ENCODE measurements at places on chromosomes 6 and 20.

- no peak for DNase-seq
Observed at GRCh38 chr6:37897321-37897720, 77.8 kb downstream of the ZFAND3 start.

DNA sequence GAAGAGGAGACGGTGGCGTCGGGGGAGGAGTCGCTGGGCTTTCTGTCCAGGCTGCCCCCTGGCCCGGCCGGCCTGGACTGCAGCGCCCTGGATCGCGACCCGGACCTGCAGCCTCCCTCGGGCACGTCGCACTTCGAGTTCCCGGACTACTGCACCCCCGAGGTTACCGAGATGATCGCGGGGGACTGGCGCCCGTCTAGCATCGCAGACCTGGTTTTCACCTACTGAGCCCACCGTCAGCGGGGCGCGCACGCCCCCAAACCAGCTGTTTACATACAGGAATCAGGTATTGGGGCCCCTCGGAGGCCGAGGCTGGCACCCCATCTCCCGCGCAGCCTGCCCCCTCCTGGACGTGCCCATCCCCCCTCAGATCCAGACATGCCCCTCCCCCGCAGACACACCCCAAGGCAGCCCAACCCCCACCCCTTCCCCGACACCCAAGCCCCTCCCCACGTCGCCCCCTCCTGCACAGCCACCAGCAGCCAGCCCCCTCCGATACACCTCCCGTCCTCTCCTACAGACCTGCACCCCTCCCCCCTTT is 1.4 kb downstream of the SOX12 start:
- no peak for DNase-seq

DNA sequence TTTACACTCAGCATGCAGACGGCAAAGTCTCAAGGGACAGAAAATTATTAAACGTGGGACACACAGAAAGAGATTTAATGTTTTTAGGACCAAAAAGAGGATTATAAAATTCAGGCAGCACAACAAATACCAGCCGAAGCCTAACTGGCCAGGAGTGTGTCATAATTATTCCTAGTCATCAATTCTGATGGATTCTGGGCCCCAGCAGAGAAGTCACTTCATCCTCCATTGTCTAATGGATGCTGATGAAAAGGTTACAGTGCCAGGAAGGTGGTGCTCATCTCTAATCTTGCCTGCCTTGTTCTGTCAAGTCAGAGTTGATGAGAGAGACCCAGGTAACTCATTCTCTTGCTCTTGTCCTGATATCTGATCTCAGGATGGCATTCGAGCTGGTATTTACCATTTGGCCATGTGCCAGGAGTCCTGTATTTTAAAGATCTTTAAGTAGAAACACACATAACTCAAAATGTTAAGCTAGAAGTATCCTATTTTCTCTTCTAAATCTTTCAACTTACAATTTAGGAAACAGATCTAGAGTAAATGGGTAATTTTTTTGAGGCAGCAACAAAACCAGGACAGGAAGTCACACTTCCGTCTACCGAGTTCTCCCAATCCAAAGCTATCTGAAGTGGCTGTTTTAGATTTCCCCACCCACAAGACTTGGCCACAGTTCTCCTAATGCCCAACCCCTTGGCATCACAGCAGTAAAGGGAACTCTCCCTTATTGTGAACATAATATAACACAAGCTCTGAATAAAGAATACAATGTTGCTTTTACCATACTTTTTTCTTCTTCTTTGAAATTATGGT is 50.0 kb downstream of the ADAT2 start:
- no peak for DNase-seq

GRCh38 chr20:57660922-57661745 is 40.9 kb upstream of the ZBP1 start:
- peak; percentile 5 for DNase-seq

DNA sequence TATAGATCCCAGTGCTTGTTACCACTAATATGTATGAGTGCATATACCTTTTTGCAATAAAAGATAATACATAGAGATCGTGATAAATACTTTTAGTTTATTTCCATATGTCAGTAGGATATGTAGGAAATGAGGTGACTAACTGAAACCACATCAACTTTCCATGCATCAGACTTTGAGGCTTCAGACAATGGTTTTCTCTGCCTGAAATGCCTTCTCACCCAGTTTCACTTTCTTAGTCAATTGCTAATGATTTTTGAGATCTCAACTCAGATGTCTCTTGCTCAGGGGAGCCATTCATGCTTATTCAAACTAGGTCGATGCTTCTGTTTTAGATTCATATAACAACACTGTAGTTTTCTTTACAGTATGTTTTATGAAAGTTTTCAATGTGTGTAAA is 626.6 kb upstream of the ADGRB3 start:
- DNase-seq = no peak

DNA sequence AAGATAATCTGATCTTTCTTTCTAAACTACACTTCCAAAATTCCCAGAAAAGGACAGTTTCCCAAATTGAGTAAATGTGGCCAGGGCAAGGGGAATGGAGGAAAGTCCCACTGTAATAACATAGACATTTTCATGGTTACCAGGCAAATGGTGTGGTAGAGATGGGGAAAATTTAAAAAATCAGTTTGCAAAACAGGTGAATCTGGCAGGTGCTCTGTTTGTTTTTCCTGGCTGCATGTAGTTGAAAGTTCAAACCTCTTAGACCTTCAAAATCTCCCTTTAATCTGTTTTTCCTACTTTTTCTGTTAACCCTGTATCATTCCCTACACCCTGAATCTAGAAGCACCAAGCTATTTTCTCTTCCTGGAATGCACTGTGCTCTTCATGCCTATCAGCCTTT is 2.0 kb upstream of the BCKDHB start:
- no peak for DNase-seq

- no peak for DNase-seq
Observed at GRCh38 chr20:16712511-16712947, 17.3 kb upstream of the SNRPB2 start.

GRCh38 chr20:41540918-41541317 is 77.3 kb downstream of the CHD6 start:
- DNase-seq = no peak

DNA sequence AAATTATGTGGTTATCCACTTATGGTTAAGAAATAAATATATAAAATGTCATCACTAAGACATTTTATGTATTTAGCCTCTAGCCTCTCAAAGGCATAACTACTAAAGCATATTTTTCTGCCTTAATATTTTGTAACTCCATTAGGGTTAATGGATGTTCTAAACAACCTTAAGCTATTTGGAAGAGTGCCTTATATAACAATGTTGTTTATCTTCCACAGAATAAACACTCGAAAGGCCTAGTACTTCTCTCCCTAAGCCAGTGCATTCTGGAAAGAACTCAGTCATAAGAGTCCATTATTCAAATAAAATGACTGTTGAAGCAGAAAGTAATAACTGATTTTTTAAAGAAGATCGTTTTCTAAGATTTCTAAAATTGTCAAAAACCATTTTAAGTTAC is 15.0 kb upstream of the PRIM2 start:
- no peak for DNase-seq

DNA sequence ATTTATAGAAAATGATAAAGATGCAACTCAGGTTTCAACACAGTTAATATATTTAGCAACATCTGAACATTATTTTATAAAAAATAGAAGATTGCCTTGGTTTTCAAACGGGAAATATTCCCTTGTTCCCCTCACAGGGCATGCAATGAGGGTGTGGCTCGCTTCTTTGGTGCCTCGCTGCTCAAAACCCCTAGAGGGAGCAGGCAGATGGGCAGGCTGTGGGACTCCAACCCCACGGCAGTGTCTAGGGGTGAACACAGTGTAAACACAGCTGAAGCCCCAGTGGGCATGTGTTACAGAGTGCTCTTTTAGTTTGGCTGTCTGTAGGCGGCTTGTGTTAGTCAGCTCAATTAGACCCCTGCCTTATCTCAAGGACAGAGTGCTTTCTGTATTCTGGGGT is 560.8 kb upstream of the IMPG1 start:
- peak; percentile 57 for DNase-seq

- peak; percentile 62 for DNase-seq
Observed at GRCh38 chr6:98827295-98828159, 6.8 kb upstream of the POU3F2 start.

DNA sequence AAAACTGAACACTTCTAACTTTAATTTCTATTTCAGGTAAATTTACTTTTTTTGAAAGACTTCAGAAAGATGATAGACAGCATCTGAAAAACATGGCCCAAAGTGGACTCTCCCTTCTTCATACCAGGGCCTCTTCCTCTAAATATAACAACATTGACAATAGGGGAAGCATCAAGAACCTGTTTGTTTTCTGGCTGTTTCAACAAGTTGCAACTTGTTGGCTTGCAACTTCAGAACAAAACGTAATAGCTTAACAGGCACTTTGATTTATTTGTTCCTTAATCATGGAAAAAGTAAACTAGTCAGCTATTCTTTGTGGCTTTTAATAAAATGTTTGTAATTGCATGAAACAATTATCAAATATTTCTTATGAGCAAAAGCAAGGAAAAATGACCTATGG is 34.3 kb downstream of the RGS17 start:
- DNase-seq = no peak

DNA sequence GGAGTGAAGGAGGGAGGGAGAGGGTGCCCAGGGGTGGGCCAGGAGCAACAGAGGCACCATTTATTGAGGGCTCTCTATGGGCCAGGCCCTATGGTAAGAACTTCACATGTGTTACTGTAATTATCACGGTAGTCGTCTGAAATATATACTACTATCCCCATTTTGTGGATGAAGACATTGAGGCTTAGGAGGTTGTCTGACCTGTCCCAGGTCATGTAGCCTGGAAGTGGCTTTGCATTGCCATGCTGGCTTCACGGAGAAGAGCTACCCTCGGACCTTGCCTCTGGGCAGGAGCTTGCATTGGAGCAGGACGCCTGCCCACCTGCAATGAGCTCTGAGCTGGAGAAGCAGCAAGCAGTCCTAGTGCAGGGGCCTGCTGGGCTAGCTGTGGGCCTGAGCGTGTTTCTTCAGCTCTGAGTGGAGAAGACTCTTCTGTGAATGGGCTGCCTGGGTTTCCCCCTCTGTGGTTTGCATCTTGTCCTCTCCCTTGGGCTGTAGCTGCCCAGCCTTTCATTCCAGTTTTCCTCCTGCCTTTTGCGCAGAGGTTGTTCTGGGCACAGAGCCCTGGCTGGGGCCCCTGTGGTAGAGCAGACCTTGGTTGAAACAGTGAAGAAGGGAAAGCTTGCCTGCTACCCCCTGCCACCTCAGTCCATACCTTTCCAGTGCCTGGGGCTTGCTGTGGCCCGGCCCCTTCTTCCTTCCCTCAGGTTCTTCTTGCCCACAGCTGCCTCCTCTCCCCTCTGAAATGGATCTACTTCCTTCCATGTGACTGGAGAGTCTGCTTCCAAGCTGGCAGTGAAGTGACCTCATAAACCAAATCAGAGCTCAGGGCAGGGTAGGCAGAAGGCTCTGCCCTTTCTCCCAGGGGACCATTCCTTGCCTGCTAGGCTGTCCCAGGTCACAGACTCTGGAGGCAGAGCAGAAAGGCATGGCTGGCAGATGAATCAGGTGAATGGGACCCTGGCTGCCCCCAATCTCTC is 24.1 kb upstream of the SRF start:
- no peak for DNase-seq

- DNase-seq = no peak
Observed at GRCh38 chr6:10405513-10405900, 9.4 kb downstream of the TFAP2A start.

GRCh38 chr20:11347738-11348137 is 570.0 kb upstream of the BTBD3 start:
- DNase-seq = no peak

- DNase-seq = peak; percentile 70
Observed at GRCh38 chr6:12150812-12151432, 138.8 kb downstream of the HIVEP1 start.

- DNase-seq = no peak
Observed at GRCh38 chr6:2185466-2185865, 59.9 kb downstream of the GMDS start.

- no peak for DNase-seq
Observed at GRCh38 chr6:45697605-45698004, 318.1 kb downstream of the CLIC5 start.

DNA sequence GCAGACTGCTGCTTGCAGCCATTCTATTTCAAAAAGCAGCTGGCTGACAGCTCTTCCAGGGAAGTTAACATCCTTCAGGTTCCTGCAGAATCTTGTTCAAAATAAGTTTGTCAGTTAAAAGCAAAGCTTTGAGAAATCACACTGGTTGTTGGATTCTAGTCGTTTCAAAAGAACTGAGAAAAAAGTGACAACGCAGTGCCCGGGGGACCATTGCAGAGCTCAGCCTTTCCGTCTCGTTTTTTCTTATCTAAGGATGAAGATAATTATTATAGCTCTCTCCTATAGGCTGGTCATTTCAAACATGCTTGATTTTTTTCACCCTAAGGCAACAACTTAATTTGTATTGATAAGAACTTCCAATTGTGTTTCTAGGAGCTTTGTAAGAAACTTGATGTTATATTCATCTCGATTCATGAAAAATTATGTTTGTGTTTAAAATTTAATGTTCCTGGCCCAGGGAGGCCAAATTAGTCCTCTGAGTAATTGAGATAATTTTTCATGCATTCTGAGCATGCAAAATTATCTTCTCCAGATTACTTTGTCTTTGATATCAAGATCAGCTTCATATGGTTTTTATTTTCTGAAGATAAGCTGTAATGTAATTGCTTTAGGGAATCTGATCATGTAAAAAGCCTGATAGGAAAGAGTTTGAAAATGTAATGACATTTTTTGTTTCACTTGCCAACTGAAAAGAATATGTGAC is 58.4 kb downstream of the SNAP25 start:
- DNase-seq = no peak

DNA sequence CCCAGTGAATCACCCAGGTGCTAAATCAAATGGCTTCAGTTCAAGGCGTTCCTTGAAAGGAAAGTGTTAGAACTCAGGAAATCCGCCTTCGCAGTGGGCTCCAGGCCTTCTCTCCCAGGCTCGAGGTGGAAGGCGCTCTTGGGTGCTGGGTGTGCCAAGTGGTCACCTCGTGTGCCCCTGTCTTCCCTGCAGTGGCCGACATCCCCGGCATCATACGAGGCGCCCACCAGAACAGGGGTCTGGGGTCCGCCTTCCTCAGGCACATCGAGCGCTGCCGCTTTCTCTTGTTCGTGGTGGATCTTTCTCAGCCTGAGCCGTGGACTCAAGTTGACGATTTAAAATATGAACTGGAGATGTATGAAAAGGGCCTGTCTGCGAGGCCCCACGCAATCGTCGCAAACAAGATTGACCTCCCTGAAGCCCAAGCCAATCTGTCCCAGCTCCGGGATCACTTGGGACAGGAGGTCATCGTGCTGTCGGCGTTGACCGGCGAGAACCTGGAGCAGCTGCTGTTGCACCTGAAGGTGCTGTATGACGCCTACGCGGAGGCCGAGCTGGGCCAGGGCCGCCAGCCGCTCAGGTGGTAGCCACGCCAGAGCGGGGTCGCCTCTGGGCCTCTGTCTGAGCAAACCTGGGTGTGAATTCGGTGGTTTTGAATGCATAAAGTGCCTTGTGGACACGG is 17.8 kb downstream of the MTG2 start:
- no peak for DNase-seq

Data from WTC11 (cell line).